Suprapubic skin (tissue), 4 donors: ENCODE measurements at places on chromosomes 4 and X.
A peak's percentile ranks its signal among the peaks of the same experiment; 100 is the strongest.

DNA sequence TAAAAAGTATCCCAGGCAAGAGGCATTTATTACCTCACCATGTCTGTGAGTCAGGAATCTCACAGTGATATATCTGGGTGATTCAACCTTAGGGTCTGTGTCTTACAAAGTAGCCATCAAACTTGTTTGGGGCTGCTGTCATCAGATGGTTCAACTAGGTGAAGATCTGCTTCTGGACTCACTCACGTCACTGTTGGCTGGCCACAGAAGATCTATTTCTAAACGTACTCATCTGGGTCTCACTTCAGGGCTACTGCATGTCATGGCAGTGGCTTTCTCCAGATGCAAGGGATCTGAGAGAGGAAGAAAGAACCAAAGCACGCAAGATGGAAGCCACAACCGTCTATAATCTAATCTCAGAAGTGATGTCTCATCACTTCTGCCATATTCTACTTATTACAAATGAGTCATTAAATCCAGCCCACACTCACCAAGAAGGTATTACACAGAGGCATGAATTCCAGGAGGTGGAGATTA is 267.8 kb upstream of the ANKRD50 start:
- no peak for DNase-seq

GRCh38 chr4:183256343-183256742 is 63.7 kb downstream of the CLDN22 start:
- no peak for DNase-seq

- DNase-seq: no peak
These were observed 1.3 kb downstream of the INPP4B start for GRCh38 chr4:142844782-142845181.

- no peak for DNase-seq
These were observed 14.8 kb downstream of the GIMD1 start for GRCh38 chr4:106353786-106354185.

GRCh38 chr4:1683261-1683735 is 815 bp downstream of the FAM53A start:
- no peak for DNase-seq

DNA sequence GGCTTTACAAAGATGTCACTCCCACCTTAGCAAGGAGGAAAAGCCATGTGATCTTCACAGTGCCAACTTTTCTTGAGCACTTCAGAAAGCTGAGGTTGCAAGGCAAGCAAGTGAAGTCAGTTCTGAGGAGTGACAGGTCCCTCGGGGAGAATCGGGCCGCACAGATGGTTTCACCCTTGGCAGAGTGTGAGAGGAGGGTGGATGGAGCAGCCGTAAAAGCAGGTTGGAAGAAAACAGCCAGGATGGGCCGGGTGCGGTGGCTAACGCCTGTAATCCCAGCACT is 43.6 kb upstream of the TLR3 start:
- DNase-seq: no peak

DNA sequence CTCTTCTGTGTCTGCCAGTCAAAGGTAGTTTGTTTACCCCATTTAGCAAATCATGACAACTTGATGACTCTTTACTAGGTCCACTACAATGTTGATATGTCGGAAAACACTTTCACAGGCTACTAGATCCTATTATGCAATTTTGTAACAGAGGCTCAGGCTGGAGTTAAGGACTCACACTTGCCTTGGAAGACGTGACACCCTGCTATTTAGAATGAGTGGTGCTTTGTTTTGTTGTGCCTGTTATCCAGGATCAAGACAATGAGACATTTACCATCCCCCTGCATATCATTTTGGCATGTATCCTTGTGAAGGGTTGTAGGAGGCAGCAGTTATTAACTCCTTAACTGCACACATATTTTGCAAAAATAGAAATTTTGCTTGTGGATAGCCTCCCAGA is 263.7 kb downstream of the IL1RAPL1 start:
- DNase-seq: no peak

- DNase-seq: no peak
These were observed 30.0 kb downstream of the SMIM31 start for GRCh38 chr4:164783976-164784375.

- DNase-seq: no peak
These were observed 406.8 kb downstream of the SLITRK2 start for GRCh38 chrX:146224442-146224841.

DNA sequence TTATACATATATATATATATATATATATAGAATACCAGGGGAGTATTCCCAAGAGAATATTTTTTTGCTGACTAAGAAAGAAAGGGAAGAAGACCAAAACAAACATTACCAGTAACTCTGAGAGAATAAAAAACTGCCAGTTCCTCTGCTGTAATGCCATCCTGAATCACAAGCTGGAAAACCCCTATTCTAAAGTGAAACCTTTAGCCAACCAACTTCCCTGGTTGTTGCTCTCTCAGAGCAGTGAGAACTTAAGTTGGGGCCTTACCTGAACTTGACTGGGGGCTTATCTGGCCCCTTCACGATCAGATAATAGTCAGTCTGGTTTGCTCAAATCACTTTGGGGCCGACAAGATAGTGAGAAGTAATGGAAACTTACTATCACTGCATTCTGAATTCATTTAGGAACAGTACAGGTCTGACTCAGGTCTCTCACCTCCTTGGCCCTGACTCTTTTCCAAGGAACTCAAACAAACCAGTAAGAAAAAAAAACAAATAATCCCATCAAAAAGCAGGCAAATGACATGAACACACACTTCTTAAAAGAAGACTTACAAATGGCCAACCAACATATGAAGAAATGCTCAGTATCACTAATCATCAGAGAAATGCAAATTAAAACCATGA is 62.5 kb downstream of the CD40LG start:
- DNase-seq: no peak

DNA sequence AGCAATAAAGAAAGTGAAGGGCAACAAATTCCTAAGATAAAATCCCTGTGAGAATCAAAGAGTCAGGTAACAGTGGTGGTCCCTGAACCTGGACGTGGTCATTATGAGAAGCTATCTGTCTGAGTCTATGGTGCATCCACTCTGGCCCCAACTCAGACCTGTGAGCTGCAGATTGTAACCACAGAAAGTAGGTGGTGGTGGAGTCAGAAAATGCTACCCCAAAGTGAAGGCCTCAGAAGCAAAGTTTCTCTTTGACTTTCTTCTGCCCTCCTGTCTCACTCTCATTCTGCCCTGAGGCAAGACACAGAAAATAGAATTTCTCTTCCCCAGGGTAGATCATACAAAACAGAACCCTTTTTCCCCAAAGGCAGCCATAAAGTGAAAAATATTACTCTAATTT is 84.1 kb upstream of the NEIL3 start:
- DNase-seq: no peak

- no peak for DNase-seq
These were observed 151.5 kb downstream of the CORIN start for GRCh38 chr4:47686294-47686872.

DNA sequence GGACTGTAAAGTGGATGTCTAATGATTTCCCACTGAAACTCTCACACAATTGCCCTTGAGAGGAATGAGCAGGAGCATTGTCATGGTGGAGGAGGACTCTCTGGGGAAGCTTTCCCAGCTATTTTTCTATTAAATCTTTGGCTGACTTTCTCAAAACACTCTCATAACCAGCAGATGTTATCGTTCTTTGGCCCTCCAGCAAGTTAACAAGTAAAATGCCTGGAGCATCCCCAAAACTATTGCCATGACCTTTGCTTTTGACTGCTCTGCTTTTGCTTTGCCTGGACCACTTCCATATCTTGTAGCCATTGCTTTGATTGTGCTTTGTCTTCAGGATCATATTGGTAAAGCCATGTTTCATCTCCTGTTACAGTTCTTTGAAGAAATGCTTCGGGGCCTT is 120.2 kb upstream of the PDE5A start:
- no peak for DNase-seq

DNA sequence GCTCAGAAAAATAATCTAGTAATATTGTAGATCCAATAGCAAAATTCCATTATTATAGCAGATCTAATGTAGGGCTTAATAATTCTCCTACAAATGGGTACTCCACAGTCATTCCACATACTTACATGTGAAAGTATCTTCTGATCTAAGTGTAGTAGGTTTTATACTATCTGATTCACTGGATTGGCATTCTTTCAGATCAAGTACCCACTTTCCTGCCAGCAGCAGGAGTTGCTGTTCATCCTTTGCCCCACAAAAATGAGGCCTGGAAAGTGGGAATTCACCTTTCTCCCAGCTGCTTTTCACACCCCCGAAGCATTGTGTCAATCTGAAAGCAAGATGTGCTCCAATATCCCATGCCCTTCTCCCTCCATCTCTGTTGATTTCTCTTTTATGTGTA is 77.1 kb upstream of the RXFP1 start:
- DNase-seq: no peak

DNA sequence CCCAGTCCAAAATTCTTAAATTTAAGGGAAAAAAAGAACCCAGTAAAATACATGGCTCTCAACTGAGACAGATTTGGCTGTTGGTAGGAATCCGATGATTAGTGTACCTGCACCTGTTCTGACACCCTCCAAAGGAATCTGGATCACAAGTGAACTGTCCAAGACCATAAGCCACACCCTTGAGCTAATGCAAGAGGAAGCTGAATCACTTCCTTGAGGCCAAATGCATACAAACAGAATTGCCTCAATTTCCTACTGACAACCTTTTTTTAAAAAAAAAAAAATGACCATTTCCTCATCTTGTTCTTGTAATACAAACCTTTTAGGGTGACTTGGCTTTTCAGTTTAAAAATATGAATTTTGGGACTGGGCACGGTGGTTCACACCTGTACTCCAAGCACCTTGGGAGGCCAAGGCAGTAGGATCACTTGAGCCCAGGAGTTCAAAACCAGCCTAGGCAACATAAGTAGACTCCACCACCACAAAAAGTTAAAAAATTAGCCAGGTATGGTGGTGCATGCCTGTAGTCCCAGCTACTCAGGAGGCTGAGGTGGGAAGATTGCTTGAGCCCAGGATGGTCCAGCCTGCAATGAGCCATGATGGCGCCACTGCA is 10.7 kb upstream of the FBXL5 start:
- DNase-seq: no peak

DNA sequence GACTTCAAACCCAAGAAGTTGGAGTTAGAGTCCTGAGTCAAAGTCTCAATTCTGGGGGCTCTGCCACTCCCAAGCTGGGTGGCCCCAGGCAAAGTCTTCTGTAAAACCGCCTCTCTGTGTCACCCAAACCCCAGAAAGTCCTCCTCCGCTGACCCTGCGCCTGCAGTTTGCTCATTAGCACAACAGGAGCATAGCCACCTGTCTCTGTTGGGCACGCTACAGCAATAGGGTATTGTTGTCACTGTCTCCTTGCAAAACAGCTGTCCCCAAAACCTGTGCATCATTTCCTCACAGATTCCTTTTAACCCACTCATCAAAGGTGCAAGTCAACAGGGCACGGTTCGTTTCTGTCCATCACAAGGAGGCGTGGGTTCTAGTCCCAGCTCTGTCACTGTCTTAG is 8.0 kb upstream of the DGAT2L6 start:
- DNase-seq: no peak

GRCh38 chrX:144681501-144681900 is 565.8 kb upstream of the SPANXN1 start:
- no peak for DNase-seq

GRCh38 chr4:168421671-168422070 is 58.6 kb downstream of the DDX60L start:
- DNase-seq: no peak

- DNase-seq: no peak
These were observed 110.8 kb upstream of the PACRGL start for GRCh38 chr4:20589436-20589835.

DNA sequence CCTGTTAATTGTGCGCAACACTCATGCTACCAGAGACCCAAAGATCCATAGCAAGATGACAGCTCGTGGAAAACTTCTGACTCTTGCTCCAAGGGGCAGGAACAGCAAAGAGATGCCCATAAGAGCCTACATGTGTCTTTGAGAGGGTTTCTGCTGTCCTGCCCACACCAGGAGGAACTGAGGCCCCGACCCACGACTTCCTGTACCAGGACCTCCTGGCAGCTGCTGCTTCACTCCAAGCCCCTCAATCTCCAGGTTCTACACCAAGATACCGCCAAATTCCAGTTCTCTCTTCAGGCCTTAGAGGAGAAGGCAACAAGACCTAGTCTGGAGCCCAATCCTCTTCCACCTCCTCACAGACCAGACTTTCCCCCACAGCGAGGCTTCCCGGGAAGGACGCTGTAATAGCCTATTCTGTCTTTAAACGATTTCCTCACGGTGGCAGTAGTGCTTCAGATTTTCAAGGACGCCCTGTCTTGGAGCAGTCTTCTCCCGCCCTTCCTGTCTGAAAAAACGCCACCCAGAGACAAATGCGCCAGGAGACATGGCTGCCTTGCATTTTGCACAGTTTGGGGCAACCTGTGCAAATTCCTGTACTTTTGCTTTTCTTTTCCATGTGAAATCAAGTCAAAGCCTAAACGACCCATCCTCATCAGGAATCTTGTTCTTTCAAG is 230.2 kb upstream of the STK26 start:
- peak; percentile 93 for DNase-seq

DNA sequence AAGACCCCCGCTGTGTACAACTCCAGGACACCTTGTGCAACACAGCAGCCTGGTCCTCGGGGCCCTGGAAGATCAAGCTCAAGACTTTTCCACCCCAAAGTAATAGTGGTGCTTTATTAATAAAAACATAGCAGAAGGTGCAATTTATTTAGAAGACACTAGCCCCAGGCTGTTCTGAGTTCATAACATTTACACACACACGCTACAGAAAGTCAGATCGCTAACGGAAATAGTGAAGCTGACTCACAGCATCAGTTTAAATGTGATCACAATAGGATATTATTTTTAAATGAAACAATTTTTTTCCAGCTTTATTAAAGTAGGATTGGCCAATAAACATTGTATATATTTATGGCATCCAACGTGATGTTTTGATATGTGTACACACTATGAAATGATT is 141.0 kb downstream of the STK32B start:
- no peak for DNase-seq

DNA sequence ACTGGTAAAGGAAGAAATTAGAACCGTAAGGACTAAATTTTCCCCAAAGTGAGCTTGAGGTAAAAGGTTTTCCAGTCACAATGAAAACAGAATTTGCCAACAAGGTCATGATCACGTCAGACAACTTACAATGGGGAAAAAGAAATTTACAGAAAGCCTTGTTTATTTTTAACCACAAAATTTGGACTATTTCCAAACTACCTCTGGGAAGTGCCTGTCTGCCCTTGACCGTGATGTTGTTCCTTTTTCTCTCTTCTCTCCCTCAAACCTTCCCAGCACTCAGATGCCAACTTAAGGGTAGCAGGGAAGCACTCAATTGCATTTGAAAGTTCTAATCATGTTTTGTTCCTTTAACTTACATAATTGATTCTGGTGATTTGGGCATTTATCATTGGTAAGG is 32.5 kb downstream of the MEPE start:
- no peak for DNase-seq

GRCh38 chr4:14384824-14385223 is 617.5 kb upstream of the CPEB2 start:
- DNase-seq: no peak

DNA sequence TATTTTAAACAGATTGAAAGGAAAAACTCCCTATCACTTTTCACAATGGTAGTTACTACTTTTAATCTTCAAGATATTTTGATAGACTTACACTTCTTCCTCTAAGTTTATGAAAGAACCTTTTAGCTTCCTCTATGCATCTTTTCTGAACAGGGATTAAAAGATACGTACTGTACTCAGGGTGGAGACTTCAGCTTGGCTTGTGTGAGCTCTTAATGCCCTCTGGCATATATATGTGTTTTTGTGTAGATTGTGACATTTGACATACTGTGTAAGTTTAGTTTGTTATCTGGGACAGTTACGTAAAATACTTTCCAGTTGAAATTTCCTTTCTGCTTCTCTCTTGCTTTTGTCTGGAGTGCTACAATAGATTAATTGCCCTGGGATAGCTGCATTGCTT is 109.3 kb upstream of the NUDT6 start:
- no peak for DNase-seq
